ENCODE measurements at places on chromosomes 5 and 9. TPM values are rescaled to one million over a fixed set of nuclear protein-coding genes. Genes with fewer than 3 reads are reported as not detected.

Gene RORB
- total RNA-seq, result not detected

Gene SH3GL2
- total RNA-seq, result 0.17 TPM

Gene GRM6
- not detected for total RNA-seq

Gene BRD8
- 47.6 TPM for total RNA-seq

Gene OTP
- total RNA-seq, result 0.19 TPM

Gene LHX3
- 0.07 TPM for total RNA-seq

Gene IL13
- total RNA-seq, result not detected

Gene LCN1
- not detected for total RNA-seq

Gene RGMB
- total RNA-seq, result 9.3 TPM

Gene MEIKIN
- total RNA-seq, result not detected
